ENCODE measurements at places on chromosomes 7 and 10. TPM values are rescaled to one million over a fixed set of nuclear protein-coding genes. Genes with fewer than 3 reads are reported as not detected.

SEMA3D gene
- total RNA-seq, result not detected

DNA sequence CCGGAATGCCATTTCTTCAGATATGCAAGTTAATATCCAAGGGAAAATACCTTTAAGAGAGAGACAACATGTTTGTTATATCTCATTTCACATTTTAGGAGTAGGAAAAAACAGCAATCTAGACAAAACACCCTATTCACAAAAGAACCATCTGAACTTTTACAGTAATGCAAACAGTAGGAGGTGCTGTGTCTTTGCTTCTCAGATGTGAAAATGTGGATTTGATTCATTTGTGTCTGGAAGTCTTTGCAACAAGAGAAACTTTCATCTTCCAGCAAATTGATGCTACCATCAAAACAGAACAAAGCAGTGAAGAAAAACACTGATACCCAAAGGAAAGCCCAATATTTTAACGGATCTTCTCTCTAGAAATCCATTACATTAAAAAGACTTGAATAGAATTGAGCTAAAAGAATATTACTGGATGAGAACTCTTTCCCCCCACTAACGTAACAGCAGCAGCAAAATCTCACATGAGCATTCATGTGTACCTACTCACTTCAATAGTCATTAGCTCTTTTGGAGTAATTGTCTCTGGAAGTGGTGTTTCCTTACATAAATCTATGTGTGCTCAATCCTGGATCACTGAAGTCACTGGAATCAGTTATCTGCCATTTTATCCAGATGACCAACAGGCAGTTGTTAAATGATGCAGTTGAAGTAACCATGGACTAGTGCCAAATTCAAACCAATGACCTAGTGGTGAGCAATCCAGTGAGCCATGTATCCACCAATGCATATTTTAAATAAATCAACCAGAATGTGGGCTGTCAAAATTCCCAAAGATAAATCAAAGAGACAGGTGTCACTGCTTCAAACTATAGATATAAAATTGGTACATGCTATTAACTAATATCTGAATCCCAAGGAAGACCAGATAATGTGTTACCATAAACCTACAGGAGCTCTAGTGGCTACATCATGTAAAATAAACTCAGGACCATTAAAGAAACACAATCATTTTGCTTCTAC lies 1.8 kb downstream of the SEMA3C start:
- peaks cover 8% of the 10 kb centered on the region for H3K4me1 ChIP-seq
- no peak overlapping the region for H3K27ac ChIP-seq
- no peak overlapping the region for H3K4me3 ChIP-seq

- H3K27me3 ChIP-seq, result no peaks in the 10 kb centered on the region
- H3K27ac ChIP-seq, result no peak overlapping the region
- peaks cover 51% of the 10 kb centered on the region for H3K4me1 ChIP-seq
- DNase-seq, result no peak
- no peak overlapping the region for H3K4me3 ChIP-seq
Observed at GRCh38 chr7:143299346-143299745, 11.2 kb downstream of the CASP2 start.

GRCh38 chr7:4129481-4130122 lies 552.5 kb upstream of the FOXK1 start:
- peaks cover 2% of the 10 kb centered on the region for H3K4me1 ChIP-seq
- no peak overlapping the region for H3K27ac ChIP-seq
- DNase-seq, result no peak
- peaks cover 3% of the 10 kb centered on the region for H3K27me3 ChIP-seq

Measured in activated CD8-positive, alpha-beta T cell treated with anti-CD3 and anti-CD28 coated beads, Interleukin-2, amount 10 ng/mL, durations not matched to agents 7 days and 5 days (primary cell).